ENCODE measurements at places on chromosomes 12 and 14.
A peak's percentile ranks its signal among the peaks of the same experiment; 100 is the strongest.

DNA sequence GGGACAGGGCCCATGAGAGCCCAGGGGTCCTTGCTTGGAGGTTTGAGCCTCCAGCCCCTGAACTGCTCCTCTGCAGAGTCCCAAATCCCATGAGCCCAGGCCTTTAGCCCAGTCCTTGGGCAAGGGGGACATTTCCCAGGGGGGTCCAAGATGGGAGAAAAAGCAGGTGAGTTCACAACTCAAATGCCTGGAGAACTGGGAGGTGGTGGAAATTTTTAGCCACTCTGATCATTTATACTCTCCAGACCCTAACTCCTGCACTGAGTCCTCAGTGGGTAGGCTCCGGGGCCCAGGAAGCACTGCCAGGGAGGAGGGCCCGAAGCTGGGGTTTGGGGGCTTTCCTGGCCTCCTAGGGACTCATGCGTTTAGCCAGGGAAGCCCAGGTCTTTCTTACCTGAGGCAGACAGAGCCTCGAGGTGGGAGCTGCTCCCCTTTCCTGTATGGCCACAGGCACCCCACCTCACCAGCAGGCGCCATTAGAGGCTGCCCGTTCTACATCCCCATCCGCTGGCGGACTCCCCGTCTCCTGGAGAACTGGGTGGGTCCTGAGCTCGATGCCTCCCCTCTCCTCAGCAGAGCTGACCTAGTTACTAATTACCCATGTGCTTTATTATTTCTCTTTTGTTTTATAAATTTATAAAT, 998 bp downstream of the HNF1A start:
- H3K27me3 ChIP-seq = no peaks in the 10 kb centered on the region
- no peak for DNase-seq
- H3K27ac ChIP-seq = no peak overlapping the region
- H3K4me3 ChIP-seq = no peak overlapping the region

- H3K36me3 ChIP-seq = 0 out of 3 replicates have a peak, but pooled peaks cover under 1% of the 10 kb centered on the region
- no peak overlapping the region for H3K4me3 ChIP-seq
- peaks cover 15% of the 10 kb centered on the region for H3K4me1 ChIP-seq
These were observed 14.6 kb upstream of the YY1 start for GRCh38 chr14:100224229-100224866.

GRCh38 chr12:105076098-105076497, 8.2 kb downstream of the ALDH1L2 start:
- DNase-seq = no peak
- no peaks in the 10 kb centered on the region for H3K4me1 ChIP-seq
- H3K27ac ChIP-seq = no peak overlapping the region
- no peak overlapping the region for H3K4me3 ChIP-seq
- H3K36me3 ChIP-seq = no peaks in the 10 kb centered on the region
- H3K27me3 ChIP-seq = no peaks in the 10 kb centered on the region

GRCh38 chr12:58602736-58603135, 317.6 kb downstream of the LRIG3 start:
- no peak overlapping the region for H3K4me3 ChIP-seq
- no peak overlapping the region for H3K27ac ChIP-seq
- H3K27me3 ChIP-seq = no peaks in the 10 kb centered on the region
- no peaks in the 10 kb centered on the region for H3K36me3 ChIP-seq
- no peaks in the 10 kb centered on the region for H3K4me1 ChIP-seq

DNA sequence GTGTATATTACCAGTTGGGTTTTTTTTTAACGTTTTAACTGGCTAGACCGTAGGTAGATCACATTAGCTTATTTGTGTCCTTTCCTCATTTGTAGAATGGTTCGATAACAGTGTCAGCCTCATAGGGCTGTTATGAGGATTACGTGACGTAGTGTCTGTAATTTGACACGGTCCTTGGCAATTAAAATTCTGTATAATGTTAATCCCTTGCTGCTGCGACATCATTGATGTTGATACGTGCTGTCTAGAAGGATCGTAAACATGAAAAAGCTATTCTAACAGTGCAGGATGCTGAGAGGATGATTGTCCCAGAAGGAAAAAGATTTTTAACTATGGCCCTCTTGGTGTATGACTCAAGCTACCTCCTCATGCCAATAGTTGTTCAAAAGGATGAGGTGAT, 50.9 kb downstream of the HSP90AA1 start:
- DNase-seq = no peak
- peaks cover 62% of the 10 kb centered on the region for H3K36me3 ChIP-seq
- no peak overlapping the region for H3K27ac ChIP-seq
- no peaks in the 10 kb centered on the region for H3K4me1 ChIP-seq

- H3K36me3 ChIP-seq = peaks cover 4% of the 10 kb centered on the region
- no peak overlapping the region for H3K27ac ChIP-seq
- H3K27me3 ChIP-seq = no peaks in the 10 kb centered on the region
- no peaks in the 10 kb centered on the region for H3K4me1 ChIP-seq
- DNase-seq = no peak
- H3K4me3 ChIP-seq = no peak overlapping the region
These were observed 13.7 kb downstream of the APPL2 start for GRCh38 chr12:105222284-105222655.

DNA sequence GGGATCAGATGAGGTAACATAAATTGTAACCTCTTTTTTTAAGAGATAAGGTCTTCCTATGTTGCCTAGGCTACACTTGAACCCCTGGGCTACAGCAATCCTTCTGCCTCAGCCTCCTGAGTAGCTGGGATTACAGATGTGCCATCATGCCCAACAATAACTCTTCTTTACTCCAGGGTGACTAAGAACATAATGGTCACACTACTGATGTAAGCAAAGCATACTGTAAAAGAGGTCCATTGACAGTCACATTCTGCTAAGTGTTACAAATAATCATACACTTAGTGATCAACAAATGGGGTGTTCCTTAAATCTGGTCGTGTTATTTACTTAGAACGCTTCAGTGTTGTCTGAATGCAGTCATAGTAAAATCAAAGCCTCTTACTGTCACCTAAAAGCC, 68.9 kb downstream of the EPS8 start:
- no peaks in the 10 kb centered on the region for H3K4me1 ChIP-seq
- H3K27me3 ChIP-seq = no peaks in the 10 kb centered on the region
- H3K27ac ChIP-seq = no peak overlapping the region
- no peaks in the 10 kb centered on the region for H3K36me3 ChIP-seq
- no peak for DNase-seq

DNA sequence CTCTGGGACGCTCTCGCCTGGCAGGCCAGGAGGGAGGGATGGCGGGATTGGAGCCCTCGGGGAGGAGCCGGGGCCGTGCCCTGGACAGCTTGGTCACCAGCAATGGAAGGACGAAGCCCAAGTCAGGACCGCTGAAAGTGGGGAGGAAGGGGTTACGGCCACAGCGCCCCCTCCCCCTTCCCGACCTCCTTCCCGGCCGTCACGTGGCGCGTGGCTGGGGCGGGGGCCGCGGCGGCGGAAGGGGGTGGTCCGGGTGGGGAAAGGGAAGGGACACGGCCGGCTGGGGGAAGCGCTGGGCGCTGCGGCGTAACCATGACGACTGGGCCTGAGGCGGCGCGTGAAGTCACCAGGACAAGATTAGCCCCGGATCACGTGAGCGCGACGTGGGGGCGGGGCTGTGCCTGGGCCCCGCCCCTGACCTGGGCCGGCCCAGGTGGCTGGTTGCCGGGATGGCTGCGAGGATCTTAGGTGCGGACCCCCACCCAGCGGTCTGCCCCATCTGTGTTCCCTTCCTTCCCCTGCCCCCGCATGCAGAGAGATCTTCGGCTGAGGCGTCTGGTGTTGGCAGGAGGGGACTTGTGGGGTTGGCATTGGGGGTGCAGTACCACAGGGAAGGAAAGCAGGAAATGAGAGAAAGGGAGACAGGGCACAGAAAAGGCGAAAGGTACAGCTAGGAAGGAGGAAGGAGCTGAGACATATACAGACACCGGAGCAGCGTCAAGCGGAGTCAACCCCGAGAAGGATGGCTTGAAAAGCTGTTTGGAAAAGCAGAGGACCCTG, 6.2 kb downstream of the MAP3K12 start:
- H3K4me3 ChIP-seq = peak overlapping the region; percentile 93
- H3K36me3 ChIP-seq = peaks cover 2% of the 10 kb centered on the region
- peak; percentile 99 for DNase-seq
- no peaks in the 10 kb centered on the region for H3K4me1 ChIP-seq
- H3K27me3 ChIP-seq = no peaks in the 10 kb centered on the region

GRCh38 chr14:61661471-61662400, 33.6 kb upstream of the HIF1A start:
- no peaks in the 10 kb centered on the region for H3K27me3 ChIP-seq
- H3K27ac ChIP-seq = no peak overlapping the region
- no peak for DNase-seq
- no peaks in the 10 kb centered on the region for H3K4me1 ChIP-seq
- H3K4me3 ChIP-seq = no peak overlapping the region
- H3K36me3 ChIP-seq = no peaks in the 10 kb centered on the region

DNA sequence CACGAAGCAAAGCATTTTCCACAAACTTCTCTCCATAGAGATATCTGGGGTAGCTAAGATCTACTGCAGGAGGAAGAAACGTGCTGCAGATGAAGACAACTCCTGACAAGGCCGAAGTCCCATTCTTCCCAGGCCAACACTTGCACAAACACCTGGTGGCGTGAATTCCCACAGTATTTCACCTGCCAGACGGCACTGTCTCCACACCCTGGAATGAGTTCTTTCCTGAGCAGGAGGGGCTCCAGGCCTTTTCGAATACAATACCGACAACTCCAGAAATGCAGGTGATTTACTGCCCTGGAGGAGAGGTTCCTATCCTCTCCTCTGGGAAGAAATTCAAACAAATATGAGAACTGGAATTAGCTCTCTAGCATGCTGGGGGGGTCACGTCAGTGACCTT, 179.9 kb downstream of the MON2 start:
- H3K27me3 ChIP-seq = no peaks in the 10 kb centered on the region
- H3K27ac ChIP-seq = no peak overlapping the region
- DNase-seq = no peak
- H3K4me1 ChIP-seq = peaks cover 7% of the 10 kb centered on the region
- H3K4me3 ChIP-seq = no peak overlapping the region
- H3K36me3 ChIP-seq = peaks cover 30% of the 10 kb centered on the region

DNA sequence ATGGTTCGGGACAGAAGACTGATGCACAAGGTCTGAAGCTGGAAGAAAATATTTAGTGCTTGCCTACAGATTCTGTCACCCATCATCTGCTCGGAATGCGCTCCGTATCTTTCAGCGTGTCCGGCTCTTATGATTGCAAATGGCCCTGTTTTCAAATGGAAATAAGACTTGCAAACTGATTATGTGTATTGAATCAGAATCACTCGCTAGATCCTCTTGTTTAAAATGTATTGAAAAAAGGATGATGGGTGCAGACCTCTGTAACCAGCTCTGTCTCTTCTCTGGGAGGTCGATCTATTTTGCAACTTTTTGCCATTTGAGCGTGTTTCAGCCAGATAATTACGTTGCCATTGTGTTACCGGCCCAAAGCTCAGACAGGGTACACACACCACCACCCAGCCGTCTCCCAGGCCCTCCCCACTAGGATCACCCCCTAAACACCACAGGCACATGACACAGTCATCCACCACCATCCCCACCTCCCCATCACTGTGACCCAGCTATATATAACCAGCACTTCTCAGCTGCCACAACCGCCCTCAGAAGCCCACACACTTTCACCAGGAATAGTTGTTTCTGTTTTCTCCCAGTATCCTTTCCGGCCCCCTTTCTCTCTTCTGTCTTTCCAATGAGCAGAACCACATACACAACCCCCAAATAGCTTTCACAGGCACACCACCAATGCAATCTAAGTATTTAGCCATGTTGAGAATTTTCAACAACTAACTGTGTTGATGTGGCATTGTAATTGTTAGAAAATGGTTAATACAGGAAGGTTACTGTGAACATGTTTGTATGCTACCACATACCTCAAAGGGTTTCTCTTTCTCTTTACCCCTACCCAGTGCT, 10.7 kb downstream of the NKX2-1 start:
- no peak for DNase-seq
- no peaks in the 10 kb centered on the region for H3K36me3 ChIP-seq
- H3K4me3 ChIP-seq = no peak overlapping the region
- H3K27ac ChIP-seq = no peak overlapping the region
- H3K27me3 ChIP-seq = peaks cover 91% of the 10 kb centered on the region

DNA sequence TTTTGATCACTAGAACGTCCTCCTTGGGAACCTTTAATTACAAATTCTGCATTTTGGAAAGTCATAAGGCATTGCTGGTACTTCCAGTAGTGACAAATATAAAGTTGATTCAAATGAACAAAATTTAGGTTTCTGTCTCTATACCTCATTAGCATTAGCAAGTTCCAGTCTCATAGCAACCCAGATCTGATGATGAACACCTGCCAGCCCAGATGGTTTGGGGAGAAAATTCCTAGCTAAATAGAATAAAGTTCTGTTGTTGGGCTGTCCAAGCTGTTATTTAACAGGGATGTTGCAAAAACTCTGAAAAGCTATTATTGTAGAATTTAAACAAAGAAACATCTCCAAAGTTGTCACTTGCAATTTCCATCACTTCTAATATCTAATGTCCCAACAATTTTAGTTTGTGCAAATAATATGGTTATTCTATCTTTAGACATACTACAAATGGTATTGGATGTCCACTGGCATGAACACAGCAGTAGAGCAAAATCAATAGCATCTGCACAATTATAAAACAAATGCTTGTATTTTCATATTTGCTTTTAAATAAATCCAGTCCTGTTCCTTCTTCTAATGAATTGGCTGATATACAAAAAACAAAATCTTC, 299.4 kb downstream of the SLC16A7 start:
- no peak overlapping the region for H3K27ac ChIP-seq
- H3K36me3 ChIP-seq = no peaks in the 10 kb centered on the region
- no peak for DNase-seq
- no peak overlapping the region for H3K4me3 ChIP-seq

GRCh38 chr12:104458694-104459367, 2.1 kb downstream of the CHST11 start:
- no peaks in the 10 kb centered on the region for H3K36me3 ChIP-seq
- peaks cover 9% of the 10 kb centered on the region for H3K4me1 ChIP-seq
- DNase-seq = no peak
- no peak overlapping the region for H3K27ac ChIP-seq
- peak overlapping the region; percentile 90 for H3K4me3 ChIP-seq

DNA sequence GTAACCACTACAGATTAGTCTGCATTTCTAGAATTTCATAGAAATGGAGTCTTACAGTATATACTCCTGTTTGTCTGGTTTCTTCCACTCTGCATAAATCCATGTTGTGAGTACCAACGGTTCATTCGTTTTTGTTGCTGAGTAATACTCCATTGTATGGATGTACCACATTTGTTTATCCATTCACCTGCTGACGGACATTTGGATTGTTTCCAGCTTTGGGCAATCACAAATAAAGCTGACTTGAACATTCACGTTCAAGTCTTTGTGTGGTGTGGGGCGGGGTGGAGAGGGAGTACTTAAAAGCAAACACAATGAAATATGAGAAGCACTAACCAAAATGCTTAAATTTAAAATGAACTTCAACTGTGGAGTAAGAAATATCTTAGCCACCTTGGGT, 7.1 kb downstream of the HECTD4 start:
- H3K27me3 ChIP-seq = no peaks in the 10 kb centered on the region
- no peak for DNase-seq
- no peak overlapping the region for H3K4me3 ChIP-seq
- no peaks in the 10 kb centered on the region for H3K4me1 ChIP-seq
- H3K36me3 ChIP-seq = peaks cover 9% of the 10 kb centered on the region
